Nephron progenitor cell (in vitro differentiated cells): ENCODE measurements at places on chromosomes 12 and 14.

DNA sequence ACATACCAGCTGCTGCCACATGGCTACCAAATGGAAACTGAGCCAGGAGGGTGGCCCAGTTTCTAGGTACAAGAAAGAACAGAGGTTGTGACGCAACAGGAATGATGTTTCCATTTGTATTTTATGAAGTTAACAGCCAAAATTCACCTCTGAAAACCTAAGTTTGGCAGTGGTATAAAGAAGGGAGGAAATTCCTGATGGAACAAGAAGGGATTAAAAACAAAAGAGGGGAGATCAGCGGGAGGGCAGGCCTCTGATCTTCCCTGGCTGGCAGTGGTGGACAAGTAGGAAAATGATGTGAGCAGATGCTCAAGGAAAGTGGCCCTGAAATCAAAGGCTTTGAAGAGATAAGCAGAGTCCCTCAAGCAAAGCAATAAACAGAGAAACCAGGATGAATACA lies 47.3 kb upstream of the BCL2L14 start:
- no peak for DNase-seq

DNA sequence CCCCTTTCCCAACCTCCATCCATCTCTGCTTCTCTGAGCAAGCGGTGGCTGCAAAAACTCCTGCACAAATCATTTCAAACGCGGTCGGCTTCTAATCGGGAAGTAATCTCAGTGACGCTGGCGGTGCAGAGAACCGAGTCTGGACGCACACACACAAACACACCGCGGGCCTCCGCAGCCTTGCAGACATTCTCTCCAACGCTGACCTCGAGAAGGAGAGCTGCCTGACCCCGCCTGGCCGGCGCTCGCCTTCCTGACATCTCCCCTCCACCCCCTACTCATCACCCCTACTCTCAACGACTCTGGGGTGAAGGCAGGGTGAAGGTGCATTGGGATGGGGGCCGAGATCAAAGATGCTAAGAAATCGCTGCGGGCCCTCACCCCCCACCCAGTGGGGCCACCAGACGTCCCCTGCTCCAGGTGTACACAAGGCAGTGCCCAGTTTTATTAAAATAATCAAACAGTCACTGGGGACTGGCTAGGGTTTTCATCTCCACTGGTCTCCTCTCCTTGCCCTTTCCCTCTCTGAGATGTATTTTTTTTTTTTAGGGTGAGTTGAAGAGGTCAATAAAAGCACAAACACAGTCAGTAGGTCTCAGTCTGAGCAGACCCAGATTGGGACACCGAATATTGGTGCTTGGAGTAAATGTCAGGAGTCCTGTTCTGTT lies 506 bp upstream of the TBX5 start:
- no peak for DNase-seq

DNA sequence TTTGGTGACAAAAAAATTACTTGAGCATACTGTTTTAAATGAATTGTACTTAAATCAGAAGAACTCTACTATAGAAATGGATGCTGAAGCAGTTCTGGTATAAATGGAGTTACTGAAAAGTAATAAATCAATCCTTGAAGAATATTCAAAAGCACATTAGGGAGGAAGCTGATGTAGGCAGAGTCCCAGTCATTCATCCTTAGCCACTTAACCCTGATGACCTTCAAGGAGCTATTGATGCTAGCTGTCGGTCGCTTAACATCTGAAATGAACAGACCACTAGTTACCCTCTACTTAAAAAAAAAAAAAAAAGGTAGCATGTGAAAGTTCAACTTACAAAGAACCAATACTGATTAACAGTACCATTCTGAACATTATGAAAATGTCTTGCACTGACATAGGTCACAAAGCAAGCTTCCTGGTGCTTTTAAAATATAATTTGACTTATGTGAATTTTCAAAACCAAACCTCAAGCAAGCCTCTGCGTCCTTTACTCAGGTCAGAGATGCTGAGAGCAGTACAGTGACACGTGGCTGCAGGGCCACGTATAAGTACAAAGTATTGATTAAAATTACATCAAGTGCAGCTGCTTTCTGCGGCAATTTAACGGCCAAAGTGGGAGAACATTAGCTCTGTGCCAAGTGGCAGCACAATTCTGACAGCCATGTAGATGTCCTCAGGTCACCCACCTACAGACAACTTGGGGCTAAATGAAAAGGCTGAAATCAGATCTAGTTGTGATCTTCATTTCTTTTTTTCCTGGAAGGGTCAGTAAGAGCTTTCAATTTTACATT lies 18.1 kb downstream of the PPM1H start:
- DNase-seq = no peak

DNA sequence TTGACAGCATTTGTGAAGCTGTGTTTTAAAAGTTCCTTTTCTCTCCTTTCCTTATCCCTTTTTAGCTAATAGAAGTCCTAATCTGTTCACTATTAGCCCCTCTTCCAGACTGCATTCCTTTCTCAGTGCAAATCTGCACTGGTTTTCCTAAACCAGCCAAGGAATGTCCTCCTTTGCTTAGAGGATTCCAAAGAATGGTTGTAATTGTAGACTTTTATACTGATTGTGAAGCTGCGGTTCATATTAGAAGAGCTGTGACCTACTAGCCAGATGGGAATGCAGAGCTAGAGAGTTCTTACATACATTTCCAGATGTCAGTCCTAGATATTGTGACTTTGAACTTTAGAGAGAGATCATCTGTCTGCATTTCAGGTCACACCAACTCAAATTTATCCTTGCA lies 79.8 kb downstream of the MYRFL start:
- no peak for DNase-seq

DNA sequence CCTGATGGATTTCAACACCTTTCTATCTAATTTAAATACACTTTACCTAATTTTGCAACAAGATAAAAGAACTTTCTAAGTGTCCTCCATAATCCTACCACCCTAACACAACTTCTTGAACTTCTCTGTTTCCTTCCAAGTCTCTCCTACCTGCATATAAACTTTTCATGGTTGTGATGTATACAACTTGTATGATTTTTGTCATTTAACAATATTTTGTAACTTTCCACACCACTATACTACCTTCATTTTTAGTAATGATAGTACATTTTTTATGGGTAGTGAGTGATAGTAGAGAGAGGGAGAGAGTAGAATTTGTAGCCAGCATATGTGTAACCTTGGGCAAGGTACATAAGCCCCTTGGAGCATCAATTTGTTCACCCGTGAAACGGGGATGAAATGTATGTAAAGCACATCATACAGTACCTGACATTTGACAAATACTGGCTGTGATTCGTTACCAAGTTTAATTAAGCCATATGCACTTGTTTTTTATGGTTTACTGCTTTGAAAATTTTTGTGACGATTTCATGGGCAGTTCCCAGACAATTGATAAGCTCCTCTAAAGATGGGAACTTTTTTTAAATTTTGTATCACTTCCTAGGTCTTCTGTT lies 177.8 kb upstream of the SLC38A2 start:
- no peak for DNase-seq

- no peak for DNase-seq
These were observed 10.9 kb upstream of the SERPINA9 start for GRCh38 chr14:94486883-94487282.

- DNase-seq = no peak
These were observed 25.2 kb upstream of the OAS1 start for GRCh38 chr12:112881602-112882001.
